ENCODE measurements at places on chromosomes 11 and 22.

DNA sequence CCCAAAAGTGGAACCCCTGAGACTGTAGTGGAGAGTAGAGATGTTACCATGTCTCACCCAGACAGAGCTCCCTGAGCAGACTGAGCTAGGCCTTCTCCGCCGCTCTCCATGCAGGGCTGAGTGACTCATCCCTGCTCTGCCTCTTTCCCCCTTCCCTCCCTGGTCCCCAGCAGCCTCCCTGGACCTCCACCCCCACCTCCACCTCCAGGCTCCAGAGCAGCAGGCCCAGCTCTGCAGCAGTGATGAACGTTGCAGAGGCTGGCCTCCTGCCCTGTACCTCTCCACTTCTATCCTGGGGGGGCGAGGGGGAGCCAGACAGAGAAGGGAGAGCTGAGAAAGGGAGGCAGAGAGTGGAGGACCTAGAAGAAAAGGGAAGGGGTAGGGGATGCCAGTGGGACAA, 19.3 kb upstream of the ARAP1 start:
- DNase-seq, result no peak

- DNase-seq, result no peak
These were observed 18.6 kb downstream of the CREB3L1 start for GRCh38 chr11:46296059-46296527.

DNA sequence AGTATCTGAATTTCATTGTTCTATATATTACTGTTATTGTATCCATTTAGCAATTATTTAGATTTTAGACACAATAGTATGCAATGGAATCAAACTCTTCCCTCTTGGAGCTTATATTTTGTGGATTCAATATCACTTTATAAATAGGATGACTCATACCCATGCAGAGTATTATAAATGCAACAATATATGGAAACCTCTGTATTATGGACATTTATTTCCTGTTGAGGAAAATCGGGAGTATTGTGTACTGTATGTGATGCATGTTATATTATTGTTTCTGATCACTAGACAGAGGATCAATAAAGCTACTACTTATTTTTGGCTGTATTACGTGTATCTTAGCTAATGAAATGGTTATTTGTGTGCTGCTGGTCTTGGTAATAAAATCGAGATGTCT, 770 bp downstream of the METTL15 start:
- DNase-seq, result no peak

DNA sequence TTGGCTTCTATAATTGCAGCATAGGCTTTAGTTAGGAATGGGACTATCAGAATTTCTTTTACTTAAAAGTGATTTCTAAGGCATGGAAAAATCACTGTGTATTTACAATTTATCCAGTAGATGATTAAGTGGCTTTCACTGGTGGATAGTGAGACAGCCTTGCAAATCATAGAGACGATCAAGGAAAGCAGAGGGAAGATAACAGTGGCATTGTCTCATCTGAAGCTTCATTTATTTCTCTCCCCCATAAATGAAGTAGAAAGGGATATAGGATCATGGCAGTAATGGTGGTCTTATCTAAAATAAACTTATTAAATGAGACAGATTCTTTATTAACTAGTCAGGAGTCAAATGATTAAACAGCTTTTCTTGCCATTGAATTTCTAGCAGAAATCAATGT, 224.2 kb upstream of the ANO5 start:
- DNase-seq, result no peak

DNA sequence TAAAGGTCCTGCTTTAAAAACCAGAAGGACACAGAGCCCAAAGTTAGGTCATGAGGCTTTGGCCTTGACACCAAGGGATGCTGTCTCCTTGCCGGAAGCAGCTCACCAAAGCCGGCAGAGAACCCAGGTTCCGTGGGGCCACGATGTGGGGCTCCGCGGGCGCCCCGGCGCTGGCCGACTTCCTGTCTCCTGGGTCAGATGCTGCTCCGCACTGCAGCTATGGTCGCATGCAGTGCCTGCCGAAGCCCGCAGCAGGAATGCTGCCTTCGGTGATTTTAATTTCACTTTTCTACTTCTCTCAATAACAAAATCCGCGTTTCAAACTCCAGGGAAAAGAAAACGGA, 454 bp upstream of the OTUB1 start:
- DNase-seq, result peak; percentile 51

DNA sequence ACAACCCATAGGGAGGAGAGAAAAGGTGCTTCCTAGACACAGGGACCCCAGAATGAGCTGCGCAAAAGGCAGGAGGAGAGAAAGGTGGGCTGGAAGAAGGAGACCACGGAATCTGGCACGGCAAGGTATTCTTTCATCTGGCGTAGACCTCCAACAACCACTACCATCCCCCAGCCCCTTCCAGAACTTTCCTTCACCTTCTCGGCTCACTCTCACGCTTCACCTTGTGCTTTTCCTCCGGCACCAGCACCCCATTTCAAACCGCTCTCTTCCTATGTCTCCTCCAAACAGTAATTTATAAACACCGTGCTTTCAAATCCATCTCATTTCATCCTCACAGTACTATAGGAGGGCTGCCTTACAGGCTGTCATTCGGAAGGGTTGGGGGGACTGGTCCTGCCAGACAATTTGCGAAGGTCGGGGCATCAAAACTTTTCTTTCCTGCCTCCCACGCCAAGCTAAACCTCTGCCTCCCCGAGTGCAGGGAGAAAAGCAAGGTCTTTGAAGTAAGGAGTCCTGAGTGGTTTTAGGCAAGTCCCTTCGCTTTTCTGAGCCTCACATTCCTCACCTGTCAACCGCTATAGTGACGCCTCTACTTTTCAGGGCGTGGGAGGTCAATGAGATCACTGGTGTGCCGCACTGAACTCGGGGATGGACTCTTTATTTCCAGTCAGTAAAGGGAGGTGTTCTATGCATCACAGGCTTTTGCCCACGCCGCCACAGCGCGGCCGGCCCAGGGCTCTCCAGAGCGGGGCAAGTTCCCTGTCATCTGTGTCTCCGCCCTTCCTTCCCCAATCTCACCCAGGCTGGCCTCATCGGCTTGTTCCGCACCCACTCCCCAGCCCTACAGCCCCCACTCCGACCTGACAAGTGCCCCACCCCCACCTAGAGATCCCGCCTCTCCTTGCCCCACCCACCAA, 800 bp downstream of the KCTD21 start:
- DNase-seq, result peak; percentile 45

GRCh38 chr11:110951950-110952503, 239.8 kb upstream of the ARHGAP20 start:
- no peak for DNase-seq

DNA sequence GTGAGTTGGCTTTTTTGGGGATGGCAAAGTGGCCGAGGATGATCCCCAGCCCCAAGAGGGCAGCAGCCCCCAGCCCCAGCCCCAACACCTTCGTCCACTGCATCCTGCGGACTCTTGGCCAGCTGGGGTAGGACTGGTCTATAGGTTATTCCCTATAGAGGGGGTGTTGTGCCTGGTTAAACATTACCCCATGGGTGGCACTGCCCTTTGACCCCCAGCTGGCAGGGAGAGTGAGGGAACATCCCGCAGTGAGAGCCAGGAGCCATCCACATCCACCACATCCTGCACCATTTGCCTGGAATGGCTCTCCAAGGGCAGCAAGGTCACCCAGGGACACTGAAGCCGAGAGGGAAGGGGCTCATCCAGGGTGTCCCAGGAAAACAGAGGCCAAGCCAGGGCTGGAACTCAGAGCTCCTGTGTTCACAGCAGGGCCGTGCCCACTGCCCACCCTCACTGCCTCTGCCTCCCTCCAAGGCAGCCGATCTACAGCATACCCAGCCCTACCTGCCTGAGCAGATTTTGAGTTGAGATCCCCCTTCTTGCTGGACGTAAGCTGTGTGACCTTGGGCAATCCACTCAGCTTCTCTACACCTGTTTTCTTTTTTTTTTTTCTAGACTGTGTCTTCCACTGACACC, at the start of gene NAALADL1:
NAALADL1 (minus strand) TSS at position 135 of the 636 bp plus-strand sequence; CDS start at position 103, 32 bp downstream.
- DNase-seq, result no peak

GRCh38 chr11:27965559-27965958, 142.4 kb downstream of the KIF18A start:
- DNase-seq, result no peak

DNA sequence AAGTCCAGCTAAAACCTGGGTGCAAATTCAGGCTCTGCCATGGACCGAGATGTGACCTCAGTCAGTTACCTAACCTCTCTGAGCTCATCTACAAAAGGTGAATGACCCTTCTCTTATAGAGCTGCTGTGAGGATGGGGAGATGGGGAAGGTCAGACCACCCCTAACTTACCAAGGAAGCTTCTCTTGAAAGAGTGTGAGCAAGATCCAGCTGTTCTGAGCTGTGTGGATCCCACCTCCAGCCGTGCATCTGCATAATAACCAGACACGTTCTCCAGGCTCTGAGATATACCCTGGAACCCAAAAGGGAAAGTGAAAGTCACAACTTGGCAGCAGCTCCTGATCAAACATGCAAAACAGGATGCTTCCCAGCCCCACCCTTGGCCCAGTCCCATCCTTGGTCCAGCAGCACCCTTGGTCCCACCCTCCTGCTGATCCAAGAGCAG, at the start of gene APOL3:
APOL3 (minus strand) TSS at position 257 of the 444 bp plus-strand sequence. CDS start 11,700 bp downstream, outside the sequence.
- peak; percentile 14 for DNase-seq

GRCh38 chr11:134476435-134477021, 64.5 kb upstream of the B3GAT1 start:
- no peak for DNase-seq

DNA sequence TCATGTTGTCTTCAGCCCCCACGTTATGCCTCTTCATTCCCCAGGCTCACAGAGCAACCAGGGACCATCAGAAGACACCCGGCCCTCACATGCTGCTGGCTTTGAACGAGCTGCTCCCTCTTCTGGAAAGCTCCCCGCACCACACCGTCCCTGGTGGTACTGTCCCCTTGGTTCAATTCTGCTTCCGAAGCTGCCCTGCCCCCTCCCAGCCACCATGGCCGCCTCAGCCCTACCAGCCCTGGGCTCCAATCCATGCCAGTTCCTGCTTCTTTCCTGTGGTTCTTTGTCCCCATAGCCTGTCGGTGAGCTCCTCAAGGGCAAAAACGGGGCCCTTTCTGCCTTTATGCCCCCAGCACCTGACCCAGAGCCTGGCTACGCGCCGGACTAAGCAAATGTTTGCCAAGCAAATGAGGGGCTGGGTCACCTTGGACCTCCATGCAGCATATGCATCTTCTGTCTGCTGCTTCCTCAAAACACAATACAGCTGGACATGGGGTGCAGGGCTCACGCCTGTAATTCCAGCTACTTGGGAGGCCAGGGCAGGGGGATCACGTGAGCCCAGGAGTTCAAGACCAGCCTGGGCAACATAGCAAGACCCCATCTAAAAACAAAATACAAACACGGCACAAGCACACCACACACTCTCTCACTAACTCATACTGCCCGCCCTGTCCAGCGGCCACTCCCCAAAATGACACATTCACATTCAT, 21.3 kb downstream of the TNKS1BP1 start:
- no peak for DNase-seq

GRCh38 chr11:1478544-1478943, 8.0 kb downstream of the MOB2 start:
- DNase-seq, result no peak

DNA sequence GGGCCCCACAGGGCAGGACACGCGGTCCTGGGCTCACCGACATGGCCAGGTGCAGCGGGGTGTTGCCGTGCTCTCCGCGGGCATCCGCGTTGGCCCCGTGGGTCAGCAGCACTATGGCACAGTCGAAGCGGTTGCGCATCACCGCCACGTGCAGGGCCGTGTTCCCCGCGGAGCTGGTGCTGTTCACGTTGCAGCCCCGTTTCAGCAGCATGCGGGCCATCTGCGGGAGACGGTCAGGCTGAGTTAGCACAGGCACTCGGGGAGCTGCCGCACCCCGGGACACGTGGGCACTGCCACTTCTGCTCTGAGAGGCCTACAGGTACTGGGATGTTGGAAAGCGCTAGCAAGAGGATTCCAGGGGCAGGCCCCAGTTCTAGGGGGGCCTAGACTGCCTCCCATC, 22.3 kb upstream of the BAIAP2L2 start:
- DNase-seq, result no peak

DNA sequence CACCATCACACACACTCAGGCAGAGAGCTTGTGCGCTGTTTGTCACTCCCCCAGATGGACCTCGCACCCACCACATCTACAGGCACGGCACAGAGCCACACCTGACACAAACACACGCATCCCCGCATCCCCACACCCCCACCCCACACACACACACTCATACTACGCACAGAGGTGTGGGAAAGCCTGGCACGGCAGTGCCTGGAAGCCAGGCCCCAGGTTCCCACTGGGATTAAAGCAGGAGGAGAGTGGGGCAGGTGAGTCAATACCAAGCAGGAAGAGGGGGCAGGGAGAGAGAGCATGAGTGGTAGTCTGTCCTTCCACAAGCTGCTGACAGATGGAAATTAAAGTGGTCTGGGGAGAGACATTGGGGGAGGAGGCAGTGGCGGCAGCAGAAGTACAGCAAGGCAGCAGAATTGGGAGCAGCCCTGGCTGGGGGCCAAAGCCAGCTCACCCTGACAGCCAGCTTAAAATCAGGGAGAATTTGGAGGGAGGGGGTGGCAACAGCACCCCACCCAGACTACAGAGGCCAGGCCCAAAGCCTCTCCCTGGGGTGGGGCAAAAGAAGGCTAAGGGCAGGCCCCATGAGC, 20.7 kb downstream of the TNKS1BP1 start:
- no peak for DNase-seq

GRCh38 chr22:47476231-47476630, 713.8 kb downstream of the TBC1D22A start:
- DNase-seq, result no peak

DNA sequence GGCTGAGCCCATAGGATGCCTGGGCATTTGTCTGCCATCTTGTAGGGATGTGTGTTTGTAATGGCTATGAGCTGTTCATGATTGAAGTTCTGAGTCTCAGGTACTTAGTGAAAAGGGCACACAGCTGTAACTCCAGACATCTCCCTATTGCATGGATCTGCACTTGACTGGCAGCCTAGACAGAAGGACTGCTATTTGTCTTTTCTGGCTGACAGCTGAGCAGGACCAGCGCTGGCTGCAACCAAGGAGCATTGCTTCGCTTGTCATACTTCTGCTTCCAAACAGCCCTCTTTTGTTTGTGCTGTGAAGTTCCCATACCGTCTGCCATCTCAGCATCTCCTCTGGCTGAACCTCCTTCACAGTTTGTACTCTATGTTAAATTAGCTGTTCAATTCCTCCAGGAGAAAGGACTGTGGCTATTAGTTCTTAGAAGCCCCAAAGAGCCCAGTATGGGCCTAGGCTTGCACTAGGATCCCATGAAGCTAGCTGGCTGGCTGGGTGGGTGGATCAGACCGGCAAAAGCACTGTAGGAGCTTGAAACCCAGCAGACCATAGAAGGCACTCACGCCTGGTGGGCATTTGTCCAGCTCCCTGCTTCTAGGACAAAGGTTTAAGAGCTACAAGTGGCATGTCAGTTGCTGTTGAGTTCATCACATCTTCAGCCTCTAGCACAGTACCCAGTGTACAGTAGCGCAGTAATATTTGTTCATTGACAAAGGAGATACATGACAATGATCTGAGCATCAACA, 20.4 kb downstream of the HIRA start:
- DNase-seq, result no peak

- DNase-seq, result no peak
These were observed 16.0 kb upstream of the SHISAL1 start for GRCh38 chr22:44328762-44329161.

- DNase-seq, result no peak
These were observed 5.1 kb downstream of the TSPAN18 start for GRCh38 chr11:44731685-44732430.

DNA sequence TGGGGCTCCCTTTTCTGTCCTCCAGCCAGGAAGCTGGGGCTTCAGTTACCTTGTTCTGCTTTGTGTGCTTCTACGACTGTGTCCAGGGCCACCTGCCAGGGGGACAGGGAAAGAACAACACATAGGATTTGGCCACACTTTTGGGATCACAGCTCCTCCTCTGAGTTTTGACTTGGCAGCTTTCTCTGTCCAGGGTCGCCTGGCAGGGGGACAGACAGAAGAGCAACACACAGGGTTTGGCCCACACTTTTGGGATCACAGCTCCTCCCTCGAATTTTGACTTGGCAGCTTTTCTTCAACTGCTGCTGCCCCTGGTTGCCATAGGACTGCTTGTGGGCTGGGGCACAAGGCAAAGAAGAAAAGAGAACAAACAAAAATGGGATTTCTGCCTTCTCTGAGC, 19.1 kb downstream of the INCENP start:
- DNase-seq, result no peak
